ENCODE measurements at places on chromosomes 5 and 9.

DNA sequence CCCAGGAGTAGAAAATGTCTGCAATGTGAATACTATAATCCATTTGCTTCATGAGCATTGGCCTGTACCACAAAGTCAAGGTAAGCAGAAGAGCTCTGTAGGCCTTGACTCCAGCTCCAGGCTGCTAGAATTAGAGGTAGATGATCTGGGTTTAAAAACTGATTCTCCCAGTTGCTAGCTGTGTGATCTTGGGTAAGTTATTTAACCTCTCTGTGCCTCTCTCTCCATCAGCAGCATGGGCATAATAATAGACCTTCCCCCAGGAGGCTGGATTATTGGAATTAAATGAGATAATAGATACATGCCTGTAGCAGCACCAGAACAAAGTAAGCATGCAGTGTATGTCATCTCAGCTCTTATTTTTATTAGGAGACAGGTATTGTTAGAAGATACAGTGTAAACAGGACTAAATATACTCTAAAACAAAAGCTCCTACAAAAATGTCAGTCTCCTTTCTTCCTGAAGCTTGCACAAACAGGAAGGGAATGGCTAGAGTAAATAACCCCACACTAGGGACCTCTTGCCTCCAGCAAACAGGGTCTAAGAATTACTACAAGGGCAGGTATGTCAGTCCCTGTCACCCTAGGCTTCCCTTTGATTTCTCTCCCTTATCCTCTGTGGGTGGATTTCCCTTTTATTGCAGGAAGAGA is 57.5 kb downstream of the PSAT1 start:
- DNase-seq = no peak

DNA sequence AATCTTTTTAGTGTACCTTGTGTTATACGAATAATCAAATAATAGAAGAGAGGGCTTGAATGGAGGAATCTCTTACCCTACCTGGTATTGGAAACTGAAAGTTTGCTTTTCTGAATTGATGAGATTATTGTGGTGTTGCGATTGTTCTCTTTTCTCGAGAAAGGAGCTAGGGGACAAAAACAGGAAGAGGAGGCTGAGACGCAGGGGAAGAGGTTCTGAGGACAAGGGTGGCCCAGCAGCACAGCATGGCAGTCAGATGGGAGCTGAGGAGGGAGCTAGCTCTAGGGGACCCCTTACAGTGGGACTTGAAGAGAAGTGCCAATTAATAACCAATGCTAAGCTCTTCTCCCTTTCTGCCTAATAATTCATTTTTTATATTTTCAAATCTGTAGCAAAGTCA is 183.3 kb upstream of the DMAC1 start:
- DNase-seq = no peak

- peak; percentile 87 for DNase-seq
These were observed 7.3 kb upstream of the C5orf58 start for GRCh38 chr5:170225326-170226128.

DNA sequence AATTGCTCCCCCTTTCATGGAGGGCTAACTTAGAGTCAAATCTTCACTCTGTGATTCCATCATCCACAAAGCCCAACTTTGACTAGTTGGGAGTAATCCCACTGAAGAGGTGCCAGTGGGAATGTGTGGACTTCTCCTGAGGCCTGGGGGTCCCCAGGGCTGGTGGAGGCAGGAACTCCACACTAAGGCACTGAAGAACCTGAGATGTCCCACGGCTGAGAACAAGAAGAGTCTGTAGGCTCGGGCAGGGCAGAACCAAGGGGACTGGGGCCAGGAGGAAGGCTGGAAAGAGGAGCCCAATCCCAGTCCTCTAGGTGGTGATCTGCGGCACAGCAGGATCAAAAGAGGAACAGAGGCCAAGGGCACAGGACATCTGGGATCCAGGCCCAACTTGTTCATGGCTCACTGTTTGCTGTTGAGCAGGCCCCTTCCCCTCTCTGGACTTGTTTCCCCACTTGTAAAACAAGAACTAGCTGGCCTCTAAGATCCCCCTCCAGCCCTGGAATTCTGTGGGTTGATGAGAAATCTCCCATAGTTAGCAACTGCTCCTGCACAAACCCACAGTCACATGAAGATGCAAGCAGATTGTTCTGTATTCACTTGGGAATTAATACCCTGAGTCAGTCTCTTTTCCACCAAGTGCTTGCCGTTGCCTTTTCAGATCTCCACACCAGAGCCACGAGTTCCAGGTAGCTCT is 32.7 kb upstream of the ALDH1B1 start:
- DNase-seq = no peak

DNA sequence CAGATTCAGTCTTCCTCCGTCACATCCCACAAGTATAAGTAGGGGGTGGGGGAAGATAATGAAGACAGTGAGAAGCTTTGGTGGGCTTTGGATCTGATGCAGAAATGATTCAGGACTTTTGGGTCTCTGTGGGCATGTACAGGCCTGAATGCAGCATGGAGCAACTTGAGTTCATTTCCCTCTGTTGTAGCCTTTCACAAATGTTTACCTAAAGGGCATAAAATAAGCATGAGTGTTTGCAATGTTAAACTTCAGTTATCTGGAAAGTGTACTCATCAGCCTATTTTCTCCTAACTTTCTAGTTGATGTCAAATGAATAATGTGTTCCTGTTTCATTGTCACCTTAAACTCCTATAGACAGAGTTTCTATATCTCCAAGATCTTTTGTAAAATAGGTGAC is 39.3 kb downstream of the GARNL3 start:
- no peak for DNase-seq

DNA sequence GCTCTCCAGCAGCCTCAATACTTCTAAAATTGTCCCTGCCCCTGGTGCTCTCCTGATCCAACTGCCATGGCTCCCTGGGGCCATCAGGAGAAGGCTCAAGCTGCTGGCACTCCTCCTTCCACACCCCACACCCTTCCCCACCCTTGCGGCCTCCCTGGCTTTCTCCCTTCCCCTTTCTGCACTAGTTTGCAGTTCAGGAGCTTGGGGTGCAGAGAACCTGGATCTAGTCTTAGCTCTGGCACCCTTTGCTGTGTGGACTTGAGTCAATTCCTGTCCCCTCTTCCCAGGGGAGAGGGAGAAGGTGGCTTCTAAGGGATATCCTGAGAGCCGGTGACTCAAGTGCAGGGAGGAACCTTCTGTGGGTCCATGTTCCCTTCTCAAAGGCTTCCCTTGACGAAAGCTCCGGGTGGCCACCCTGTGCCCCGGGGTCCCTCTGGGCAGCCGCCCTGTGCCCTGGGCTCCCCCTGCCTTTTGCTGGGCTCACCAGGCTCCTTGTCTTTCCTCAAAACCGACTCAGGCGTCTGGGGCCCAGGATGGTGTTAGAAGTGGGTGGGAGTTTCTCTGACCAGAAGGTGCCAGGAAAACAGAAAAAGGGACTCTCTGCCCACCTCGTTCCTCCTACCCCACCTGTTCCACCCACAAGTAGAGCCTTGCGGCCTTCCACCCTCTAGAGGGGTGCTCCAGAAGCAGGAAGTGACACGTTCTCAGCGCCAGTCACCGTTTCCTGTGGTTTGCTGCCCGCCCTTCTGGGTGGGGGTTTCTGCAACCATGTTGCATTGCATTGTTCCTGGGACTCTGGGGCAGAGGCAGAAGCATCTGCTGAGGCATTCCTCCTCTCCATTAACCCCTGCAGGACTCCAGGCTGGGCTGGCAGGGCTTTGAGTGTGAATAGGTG is 15.0 kb downstream of the GLIPR2 start:
- DNase-seq = peak; percentile 57

DNA sequence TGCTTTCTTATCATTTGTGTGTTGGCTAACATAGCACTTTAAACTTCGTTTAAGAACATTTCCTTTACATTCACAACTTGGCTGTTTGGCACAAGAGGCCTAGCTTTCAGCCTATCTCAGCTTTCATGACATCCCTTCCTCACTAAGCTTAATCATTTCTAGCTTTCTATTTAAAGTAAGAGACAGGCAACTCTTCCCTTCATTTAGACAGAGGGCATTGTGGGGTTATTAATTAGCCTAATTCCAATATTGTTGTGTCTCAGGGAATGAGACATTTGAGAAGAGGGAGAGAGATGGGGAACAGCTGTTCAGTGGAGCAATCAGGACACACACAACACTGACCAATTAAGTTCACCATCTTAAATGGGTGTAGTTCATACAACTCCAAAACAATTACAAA is 51.0 kb upstream of the OR2K2 start:
- no peak for DNase-seq

DNA sequence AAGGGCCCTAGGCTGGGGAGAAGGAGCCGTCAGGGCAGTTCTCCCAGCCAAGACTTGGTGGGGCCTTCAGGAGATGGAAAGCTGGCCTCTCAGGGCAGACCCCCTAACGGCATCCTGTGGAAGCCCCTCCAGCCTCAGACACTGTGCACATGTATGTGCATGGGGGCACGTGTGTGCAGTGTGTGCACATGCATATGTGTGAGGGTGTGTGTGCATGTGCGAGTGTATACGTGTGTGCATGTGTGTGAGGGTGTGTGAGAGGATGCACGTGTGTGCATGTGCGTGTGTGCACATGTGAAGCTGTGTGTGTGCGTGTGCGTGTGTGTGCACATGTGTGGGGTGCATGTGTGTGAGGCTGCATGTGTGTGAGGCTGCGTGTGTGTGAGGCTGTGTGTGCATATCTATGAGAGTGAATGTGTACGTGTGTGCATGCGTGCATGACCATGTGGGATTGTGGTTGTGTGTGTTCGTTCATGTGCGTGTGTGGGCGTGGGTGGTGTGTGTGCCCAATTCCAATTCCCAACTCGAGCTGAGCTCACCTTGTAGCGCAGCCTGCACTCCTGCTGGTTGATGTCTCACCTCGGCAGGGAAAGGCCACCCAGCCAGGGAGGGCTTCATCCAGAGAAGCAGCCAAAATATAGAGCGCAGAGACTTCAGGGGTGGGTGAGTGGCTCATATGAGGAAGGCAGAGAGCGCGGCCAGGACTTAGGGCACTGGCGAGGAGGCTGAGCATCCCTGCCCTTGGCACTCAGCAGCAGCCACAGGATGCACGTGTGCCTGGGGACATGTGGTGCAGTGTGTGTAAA is 142.7 kb upstream of the PPP1R26 start:
- no peak for DNase-seq

- no peak for DNase-seq
These were observed 72.4 kb downstream of the HABP4 start for GRCh38 chr9:96522366-96522765.

DNA sequence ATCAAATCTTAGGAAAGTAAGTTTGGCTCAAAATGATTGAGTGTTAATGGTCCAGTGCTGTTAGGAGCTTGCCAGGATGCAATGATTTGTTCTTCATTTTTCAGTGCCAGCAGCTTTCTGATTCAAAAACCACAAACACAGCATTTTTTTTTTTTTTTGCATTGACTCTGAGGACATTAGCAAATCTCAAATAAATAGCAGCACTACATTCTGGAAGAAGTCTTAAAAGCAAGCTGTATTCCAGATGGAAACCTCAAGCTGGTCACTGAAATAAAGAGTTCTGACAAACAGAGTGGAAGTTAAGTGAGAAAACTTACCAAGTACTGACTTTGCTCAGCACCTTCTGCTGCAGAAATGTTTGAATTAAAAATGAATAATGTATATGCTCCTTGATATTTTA is 1653.1 kb upstream of the CDH9 start:
- no peak for DNase-seq

GRCh38 chr5:72107901-72108201 is 576 bp downstream of the MAP1B start:
- peak; percentile 70 for DNase-seq

GRCh38 chr5:99747342-99747741 is 787.8 kb upstream of the FAM174A start:
- DNase-seq = no peak

DNA sequence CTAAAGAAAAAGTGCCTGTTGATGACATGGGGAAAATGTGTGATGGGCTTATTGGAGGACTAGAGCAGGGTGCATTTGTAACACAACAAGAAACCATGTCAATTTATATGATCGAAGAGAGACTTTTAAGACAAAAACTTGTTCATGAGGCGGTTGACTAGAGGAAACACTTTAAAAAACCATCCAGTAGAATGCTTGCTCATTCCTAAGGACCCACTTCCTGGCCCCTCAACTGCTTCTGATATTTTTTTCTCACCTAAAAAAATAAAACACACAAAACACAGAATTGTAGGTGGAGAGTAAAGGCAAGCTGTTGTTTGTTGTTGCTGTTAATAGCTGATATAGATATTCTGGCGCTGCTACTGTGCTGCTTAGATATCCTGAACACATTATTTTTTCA is 50.6 kb downstream of the SPIN1 start:
- no peak for DNase-seq

GRCh38 chr5:26881901-26882300 is 156.5 kb downstream of the CDH9 start:
- no peak for DNase-seq

DNA sequence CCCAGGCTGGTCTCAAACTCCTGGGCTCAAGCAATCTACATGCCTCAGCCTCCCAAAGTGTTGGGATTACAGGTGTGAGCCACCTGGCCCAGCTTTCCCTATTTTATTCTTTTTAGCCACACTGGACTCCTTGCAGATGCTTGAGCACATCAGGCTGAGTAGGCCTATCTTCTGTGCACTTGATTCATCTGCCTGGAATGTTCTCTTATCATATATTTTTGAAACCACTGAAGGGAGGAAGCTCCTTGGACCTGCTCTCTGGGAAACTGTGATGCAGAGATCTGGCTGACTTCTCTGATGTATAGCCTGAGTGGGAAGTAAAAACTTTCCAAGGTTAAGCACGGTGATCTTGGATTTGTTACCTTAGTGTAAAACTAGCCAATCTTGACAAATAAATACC is 6.5 kb upstream of the MAT2B start:
- DNase-seq = no peak

DNA sequence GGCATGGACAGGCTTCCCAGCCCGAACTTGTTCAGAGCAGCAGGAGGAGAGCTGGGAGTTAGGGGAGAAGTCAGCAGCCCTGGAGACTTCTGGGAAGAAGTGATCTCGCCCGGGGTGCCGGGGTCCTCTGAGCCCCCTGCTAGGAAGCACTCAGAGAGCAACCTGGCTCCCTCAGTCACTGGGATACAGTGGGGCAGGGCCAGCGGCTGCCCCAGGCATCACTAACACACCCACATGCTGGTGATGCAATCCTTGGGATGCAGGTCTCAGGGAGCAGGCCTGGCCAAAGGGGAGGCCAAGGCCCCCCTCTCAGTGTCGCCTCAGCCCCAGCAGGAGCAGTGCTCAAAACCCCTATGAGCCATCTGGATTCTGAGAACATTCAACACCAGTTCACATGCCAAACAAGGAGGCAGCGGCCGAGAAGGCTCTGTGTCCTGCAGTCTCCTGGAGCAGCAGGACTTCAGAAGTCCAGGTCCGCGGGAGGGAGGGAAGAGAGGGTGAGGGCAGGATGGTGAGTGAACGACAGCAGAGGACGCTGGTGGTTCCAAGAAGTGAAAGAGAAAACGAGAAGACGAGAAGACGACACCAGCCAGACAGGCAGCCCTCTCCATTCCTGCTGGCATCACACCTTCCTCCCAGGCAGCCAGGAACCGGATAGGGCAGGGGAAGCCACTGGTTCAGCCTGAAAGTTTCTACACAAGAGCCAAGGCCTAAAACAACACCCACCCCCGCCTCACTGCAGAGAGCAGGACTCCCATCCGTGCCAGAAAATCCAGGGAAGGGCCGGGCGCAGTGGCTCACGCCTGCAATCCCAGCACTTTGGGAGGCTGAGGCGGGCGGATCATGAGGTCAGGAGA is 2.3 kb downstream of the PNPLA7 start:
- no peak for DNase-seq
